ENCODE measurements at places on chromosomes 2 and 18.

DNA sequence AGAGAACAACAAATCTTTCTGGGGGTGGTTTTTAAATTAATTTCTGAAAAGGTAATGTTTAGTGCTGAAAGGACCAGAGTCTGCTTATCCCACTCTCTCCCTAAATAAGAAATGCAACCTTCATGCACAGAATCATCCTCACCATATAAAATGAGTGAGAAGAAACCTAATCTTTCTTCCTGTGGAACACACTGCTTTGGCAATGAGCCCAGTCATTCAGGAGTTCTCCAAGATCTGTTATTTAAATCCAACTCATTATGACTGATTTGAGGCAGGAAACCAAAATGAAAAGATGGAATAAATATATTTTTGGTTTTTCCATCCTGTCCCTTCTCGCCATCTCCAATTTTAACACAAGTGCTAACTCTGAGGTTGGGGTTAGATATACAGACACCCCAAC is 228.3 kb downstream of the SRBD1 start:
- DNase-seq: peak; percentile 78

GRCh38 chr2:64795024-64795592 is 141.4 kb upstream of the SERTAD2 start:
- DNase-seq: peak; percentile 79

GRCh38 chr18:2306606-2307005 is 264.7 kb downstream of the METTL4 start:
- DNase-seq: no peak

- no peak for DNase-seq
Observed at GRCh38 chr2:170771421-170771937, 1.3 kb downstream of the ERICH2 start.

DNA sequence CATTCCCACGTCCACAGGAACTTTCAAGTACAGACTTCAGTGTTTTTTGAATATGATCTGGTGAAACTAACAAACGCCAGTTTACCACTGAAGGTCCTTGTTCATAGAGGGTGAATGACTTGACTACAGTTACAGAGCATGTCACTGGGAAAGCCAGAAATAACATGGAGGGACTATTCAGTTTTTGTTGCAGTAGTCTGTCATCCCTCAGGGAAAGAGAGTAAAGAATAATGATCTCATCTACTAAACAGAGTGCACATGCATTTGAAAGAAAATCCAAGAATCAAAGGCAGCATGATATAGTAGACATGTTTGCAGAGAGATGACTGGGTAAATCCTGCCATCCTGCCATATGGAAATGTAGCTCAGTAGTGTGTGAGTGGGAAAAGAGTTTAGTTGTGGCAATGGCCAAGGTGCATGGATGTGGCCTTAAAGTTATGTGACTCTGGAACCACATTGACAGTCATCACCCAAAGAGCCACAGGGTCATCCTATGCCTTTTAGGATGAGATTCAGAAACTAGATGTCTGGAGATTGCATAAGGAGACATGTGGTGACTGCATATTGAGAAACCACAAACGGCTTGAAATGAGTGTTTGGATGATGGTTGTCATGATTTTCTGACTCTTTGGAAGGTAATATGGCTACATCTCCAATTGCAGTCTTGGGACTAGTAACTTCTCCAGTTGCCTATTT is 125.3 kb upstream of the ZEB2 start:
- no peak for DNase-seq

GRCh38 chr2:148282201-148282600 is 261.3 kb downstream of the MBD5 start:
- peak; percentile 46 for DNase-seq

GRCh38 chr2:70011786-70012185 is 50.4 kb upstream of the ASPRV1 start:
- DNase-seq: no peak

DNA sequence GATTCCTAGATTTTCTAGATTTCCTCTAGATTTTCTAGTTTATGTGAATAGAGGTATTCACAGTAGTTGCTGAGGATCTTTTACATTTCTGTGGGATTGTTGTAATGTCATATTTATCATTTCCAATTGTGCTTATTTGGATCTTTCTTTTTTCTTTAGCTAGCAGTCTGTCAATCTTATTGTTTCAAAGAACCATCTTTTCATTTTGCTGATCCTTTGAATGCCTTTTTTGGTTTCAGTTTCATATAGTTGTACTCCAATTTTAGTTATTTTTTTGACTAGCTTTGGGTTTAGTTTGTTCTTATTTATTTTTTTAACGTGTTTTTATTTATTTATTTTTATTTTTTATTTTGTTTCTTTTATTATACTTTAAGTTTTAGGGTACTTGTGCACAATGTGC is 24.5 kb downstream of the CLIP4 start:
- DNase-seq: no peak

All from dermis blood vessel endothelial cell (primary cell).